ENCODE measurements at places on chromosomes 11 and 22.

GRCh38 chr11:3604167-3604566 lies 37.6 kb downstream of the ART5 start:
- DNase-seq = no peak

DNA sequence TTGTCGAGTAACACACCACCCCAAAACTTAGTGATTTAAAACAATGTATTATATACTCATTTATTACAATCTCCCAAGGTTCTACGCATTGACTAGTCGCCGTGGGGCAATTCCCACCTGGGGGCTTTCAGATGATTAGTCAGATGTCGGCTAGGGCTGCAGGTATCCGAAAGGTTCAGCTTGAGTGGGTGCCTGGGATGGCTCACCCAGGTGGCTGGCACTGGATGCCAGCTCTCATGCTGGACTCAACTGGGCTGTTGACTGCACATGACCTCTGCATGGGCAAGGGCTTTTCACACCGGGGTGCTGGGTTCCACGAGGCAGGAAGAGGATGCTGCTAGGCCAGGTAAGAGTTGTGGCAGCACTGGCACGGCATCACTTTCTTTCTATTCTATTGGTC lies 21.9 kb upstream of the MICAL2 start:
- DNase-seq = no peak

DNA sequence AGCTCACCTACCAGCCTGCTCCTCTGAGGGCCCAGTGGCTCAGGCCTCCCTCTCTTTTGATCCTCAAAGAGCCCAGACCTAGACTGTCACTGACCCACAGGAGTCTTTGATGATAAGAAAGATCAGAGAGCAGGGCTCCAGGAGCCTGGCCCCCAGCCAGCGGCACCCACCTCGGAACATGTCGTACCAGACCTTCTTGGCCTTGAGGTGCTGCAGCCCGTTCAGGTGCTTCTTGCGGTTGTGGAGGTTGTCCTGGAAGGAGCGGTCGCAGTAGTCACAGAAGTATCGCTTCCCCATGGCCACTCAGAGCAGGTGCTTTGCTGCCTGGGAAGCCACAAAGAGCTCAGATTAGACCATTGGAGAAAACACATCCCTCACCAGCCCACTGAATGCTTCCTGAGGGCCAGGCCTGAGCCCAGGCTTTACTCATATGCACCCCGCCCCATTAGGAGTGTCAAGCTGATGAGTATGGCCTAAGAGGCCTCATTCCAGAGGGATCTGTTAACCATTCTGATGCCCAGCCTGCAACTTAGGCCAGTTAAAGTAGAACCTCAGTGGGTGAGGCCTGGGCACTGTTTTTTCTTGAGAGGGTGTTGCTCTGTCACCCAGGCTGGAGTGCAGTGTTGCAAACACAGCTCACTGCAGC lies 18.4 kb downstream of the ZMAT5 start:
- no peak for DNase-seq

DNA sequence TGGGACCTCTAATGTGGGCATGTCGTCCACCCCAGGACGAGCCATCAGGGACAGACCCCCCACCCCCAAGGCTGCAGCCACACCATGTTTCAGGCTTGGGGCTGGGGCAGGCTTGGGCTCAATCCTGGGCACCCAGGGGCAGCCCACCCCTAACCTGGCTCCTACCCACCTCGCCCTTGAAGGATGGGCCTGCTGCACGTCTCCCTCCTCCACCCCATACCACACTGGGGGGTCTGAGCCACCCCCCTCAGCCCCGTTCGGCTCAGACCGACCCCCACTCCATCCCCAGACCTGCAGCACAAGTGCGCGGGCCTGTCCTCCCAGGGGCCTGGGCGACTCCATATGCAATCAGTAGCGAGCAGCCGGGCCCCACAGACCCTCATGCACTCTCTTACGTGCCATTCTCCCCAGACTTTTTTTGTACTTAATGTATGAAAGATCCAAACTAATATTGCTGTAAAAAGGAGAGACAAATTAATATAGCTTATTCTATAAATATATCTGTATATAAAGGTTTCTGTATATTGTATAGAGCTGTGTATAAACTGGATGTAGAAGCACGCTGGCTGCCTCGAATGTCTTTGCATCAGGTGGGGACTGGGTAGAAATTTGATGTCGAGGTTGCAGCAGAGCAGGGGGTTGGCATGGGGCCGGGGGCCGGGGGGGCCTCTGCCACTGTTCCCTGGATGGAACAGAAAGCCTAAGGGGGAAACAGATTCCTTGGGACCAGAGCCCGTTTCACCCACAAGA lies 5.8 kb upstream of the MYRF start:
- DNase-seq = no peak

DNA sequence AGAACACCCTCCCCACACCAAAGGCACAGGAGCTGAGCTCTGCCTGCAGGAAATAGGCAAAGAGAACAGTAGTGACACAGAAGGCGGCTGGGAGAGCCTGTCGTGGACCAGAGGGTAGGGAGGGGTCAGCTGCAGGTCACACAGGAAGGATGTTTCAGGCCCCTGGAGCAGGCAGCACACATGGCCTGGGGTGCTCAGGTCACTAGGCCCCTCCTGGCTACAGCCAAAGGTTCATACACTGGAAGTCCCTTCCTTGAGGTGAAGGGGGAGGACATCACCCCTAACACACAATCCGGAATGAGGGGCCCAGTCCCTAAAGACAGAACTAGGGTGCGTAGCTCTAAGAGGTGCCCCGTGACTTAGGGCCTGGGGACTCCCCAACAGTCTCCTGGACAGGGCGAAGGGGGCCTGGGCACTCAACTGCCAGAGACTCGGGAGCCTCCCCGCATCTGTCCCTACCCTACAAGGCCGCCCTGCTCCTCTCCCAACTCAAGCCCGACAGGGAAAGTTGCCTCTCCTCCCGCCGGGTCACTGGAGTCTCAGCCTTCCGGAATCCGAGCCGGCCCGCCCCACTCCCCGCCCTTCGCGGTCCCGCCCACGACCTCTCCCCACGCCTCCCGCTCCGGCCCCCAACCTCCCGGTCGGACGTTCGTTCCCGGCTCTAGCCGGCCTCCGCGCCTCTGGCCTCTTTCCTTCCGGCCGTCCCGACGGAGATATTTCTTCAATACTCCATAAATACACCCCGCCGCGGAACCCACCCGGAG lies at the start of gene CYB5R2:
TSS of gene CYB5R2 (minus strand) at position 541 of the 764 bp plus-strand sequence. CDS start 675 bp downstream, outside the sequence.
- no peak for DNase-seq

All from NCI-H187 (cell line).